Vagina (tissue), 2 donors: ENCODE measurements at places on chromosomes 2 and 18.

DNA sequence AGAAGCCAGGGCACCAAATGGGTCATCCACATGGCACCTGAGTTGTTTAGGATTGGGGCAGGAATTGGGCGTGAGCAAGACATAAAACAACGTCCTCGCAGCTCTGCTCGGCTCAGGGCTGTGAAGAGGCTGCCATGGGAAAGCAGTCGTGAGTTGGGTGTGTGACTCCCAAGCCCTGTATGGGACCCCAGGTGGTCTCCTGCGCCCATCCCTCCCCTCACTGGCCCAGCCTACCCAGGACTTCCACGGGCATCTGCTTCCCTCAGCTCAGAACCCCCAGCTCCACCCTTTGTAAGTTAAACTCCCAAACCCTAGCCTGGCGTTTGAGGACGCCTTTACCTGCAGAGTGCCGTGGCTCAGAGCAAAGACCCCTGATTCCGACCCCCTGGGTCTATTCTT, 23.2 kb upstream of the HPCAL1 start:
- H3K27me3 ChIP-seq, result no peaks in the 10 kb centered on the region
- DNase-seq, result no peak
- no peak overlapping the region for H3K27ac ChIP-seq
- H3K4me3 ChIP-seq, result no peak overlapping the region
- H3K4me1 ChIP-seq, result peaks cover 17% of the 10 kb centered on the region
- H3K36me3 ChIP-seq, result no peaks in the 10 kb centered on the region

- peaks cover 33% of the 10 kb centered on the region for H3K4me1 ChIP-seq
- H3K27me3 ChIP-seq, result no peaks in the 10 kb centered on the region
- no peak for DNase-seq
- H3K4me3 ChIP-seq, result no peak overlapping the region
Observed at GRCh38 chr2:191866675-191867506, 20.0 kb upstream of the CAVIN2 start.

- no peak overlapping the region for H3K4me3 ChIP-seq
- no peaks in the 10 kb centered on the region for H3K27me3 ChIP-seq
- no peak overlapping the region for H3K27ac ChIP-seq
- DNase-seq, result no peak
- H3K36me3 ChIP-seq, result no peaks in the 10 kb centered on the region
Observed at GRCh38 chr2:191056228-191056627, 42.3 kb upstream of the STAT1 start.

DNA sequence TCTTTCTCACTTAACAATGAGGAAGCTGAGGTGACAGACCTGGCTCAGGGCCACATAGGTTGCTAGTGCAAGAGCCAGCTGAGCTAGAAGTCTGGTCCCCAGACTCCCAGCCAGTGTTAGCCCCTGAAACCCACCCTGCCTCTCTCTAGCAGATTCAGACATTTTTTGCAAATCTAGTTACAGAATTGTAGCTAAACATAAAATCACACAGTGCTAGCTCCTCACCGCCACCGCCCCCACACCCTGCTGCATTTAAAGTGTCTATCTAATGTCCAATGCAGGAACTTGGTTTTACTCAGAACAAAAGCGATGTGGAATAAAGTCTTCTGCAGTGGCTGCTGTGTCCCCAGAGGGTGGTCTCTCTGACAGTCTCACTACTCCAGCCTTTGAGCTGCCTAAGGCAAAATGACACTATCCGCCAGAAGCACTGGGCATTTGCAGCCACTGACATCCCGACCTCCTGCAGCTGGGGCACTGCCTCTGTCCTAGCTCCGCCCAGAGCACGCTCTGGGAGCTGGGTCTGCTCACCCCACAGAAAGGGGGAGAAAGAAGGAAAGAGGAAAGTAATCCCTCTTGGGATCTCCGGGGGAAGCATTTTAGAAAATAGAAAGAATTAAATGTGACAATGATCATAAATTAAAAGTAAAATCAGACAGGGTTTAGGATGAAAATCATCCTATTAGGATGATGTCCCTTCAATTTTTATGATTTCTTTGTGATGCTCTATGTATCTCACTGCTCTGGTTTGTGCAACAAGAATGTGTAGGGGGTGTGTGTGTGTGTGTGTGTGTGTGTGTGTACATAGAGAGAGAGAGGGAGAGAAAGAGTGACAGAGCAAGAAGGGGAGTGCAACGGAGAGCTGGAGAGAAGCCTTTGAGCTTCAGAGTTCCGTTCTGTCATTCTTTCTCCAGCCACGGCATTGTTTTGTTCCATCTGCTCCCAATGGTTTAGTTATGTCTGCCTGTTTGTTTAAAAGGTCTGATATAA, 50.5 kb upstream of the ST8SIA3 start:
- H3K27me3 ChIP-seq, result no peaks in the 10 kb centered on the region
- H3K36me3 ChIP-seq, result no peaks in the 10 kb centered on the region
- no peak for DNase-seq
- H3K27ac ChIP-seq, result no peak overlapping the region
- no peaks in the 10 kb centered on the region for H3K4me1 ChIP-seq
- H3K4me3 ChIP-seq, result no peak overlapping the region

- H3K4me1 ChIP-seq, result no peaks in the 10 kb centered on the region
- no peak for DNase-seq
- no peaks in the 10 kb centered on the region for H3K27me3 ChIP-seq
- no peak overlapping the region for H3K4me3 ChIP-seq
- H3K27ac ChIP-seq, result peak overlapping the region; percentile 39
Observed at GRCh38 chr2:127901339-127902056, 15.7 kb upstream of the AMMECR1L start.

- DNase-seq, result no peak
- H3K27me3 ChIP-seq, result no peaks in the 10 kb centered on the region
- peaks cover 16% of the 10 kb centered on the region for H3K4me1 ChIP-seq
- H3K27ac ChIP-seq, result no peak overlapping the region
Observed at GRCh38 chr2:109275120-109276012, 146.4 kb downstream of the SH3RF3 start.

DNA sequence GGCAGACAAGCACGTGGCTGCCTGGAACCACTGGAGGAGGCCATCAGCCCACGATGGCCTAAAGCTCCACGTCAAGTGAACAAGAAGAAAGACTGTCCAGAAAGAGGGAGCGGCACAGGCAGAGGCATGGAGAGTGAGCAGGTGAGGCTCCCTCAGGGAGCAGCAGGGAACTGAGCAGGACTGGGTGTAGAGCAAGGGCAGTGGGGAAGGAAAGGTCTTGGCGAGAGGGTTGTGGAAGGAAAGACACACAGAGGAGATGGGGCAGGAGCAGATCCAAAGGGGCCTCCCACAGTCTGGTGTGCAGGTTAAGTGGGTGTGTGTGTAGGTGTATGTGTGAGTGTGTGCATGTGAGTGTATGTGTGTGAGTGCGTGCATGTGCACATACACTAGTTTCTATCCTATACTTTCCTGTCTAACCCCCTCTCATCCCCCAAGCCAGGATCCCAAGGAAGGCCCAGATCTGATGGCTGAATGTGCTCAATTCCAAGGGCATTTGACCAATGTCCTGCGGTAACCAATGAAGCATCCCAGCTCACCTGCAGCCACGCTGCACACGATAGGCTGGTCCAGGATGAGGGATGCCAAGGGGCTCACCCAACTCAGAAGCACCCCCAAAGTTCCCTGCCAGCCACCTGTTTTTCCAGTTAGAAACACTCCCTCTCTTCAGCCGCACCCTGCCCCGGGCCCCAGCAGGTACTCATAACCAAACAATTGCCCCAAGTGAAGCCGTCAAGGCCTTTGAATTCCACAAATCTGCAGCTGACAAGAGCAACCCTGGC, 262.5 kb upstream of the RAB6C start:
- H3K27ac ChIP-seq, result no peak overlapping the region
- peak; percentile 79 for DNase-seq
- no peak overlapping the region for H3K4me3 ChIP-seq
- no peaks in the 10 kb centered on the region for H3K27me3 ChIP-seq
- H3K36me3 ChIP-seq, result no peaks in the 10 kb centered on the region
- H3K4me1 ChIP-seq, result peaks cover 4% of the 10 kb centered on the region

DNA sequence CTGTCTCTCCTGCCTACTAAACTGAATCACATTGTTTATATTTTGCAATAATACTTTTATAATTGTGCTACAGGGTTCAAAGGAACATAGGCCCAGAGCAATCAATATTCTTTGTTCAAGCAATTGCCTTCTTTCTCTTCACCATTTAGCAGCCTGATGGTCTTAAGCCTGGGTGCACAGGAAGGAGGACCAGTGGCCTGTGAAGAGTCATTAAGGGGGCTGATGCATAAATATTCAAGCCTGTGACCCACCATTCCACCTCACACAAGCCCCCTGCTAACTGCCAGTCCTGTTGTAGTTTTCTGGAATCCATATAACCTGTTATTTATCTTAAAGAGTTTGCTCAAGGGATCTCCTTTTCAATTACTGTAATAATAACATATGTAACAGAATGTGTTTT, 56.0 kb downstream of the ABCA12 start:
- H3K4me1 ChIP-seq, result no peaks in the 10 kb centered on the region
- no peak overlapping the region for H3K4me3 ChIP-seq
- no peaks in the 10 kb centered on the region for H3K36me3 ChIP-seq

GRCh38 chr18:8949206-8949605, 153.3 kb upstream of the NDUFV2 start:
- peaks cover 16% of the 10 kb centered on the region for H3K4me1 ChIP-seq
- H3K4me3 ChIP-seq, result no peak overlapping the region
- no peaks in the 10 kb centered on the region for H3K36me3 ChIP-seq
- no peak overlapping the region for H3K27ac ChIP-seq
- no peaks in the 10 kb centered on the region for H3K27me3 ChIP-seq

DNA sequence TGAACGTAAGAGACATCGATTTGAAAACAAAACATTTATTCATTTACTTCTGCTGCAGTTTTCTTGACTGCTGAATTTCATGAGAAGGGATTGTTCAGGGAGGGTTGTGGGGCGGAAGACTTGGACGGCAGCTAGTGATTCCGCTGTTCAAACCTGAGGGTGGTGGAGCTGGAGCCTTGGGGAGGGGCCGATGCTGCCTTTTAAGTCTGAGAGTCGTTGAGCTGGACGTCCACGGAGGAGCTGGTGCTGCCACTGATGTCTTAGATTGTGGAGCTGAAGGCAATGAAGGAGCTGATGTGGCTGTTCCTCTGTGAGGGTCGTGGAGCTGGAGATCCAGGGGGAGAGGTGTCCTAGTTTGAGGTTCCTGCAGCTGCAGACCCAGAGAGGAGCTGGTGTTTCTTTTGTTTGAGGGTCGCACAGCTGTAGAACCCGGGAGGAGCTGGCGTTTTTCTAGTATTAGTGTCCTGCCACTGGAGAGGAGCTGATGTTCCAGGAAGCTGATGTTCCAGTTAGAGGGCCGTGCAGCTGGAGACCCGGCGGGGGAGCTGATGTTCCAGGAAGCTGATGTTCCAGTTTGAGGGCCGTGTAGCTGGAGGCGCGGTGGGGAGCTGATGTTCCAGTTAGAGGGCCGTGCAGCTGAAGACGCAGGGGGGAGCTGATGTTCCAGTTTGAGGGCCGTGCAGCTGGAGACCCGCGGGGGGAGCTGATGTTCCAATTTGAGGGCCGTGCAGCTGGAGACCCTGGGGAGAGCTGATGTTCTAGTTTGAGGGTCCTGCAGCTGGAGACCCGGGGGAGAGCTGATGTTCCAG, 150.9 kb downstream of the RTP5 start:
- no peaks in the 10 kb centered on the region for H3K4me1 ChIP-seq
- H3K27ac ChIP-seq, result no peak overlapping the region
- H3K27me3 ChIP-seq, result no peaks in the 10 kb centered on the region
- no peak overlapping the region for H3K4me3 ChIP-seq
- no peak for DNase-seq
- no peaks in the 10 kb centered on the region for H3K36me3 ChIP-seq

DNA sequence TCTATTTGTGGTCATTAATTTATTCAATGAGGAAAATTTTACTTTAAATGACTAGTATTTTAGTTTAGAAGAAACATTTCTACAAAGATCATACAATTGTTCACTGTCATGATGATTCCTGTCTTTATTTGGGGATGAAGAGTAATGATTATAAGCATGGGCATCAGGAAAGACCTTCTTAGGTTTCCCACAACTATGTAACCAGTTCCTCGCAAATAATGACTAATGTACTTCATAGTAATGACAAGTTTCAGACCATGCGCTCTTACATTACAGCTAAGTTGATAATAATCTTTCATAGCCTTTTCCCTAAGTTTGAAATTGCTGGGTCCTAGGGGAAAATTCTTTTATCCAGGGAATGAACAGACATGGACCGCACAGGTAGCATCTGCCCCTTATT, 90.5 kb downstream of the MYO5B start:
- no peak overlapping the region for H3K27ac ChIP-seq
- DNase-seq, result no peak
- H3K27me3 ChIP-seq, result no peaks in the 10 kb centered on the region
- peaks cover 14% of the 10 kb centered on the region for H3K4me1 ChIP-seq

- H3K4me1 ChIP-seq, result peaks cover 40% of the 10 kb centered on the region
- H3K36me3 ChIP-seq, result no peaks in the 10 kb centered on the region
- peaks cover 10% of the 10 kb centered on the region for H3K27me3 ChIP-seq
- no peak for DNase-seq
- peak overlapping the region; percentile 68 for H3K4me3 ChIP-seq
Observed at GRCh38 chr18:22167471-22168241, 1.7 kb upstream of the GATA6 start.

- H3K36me3 ChIP-seq, result no peaks in the 10 kb centered on the region
- H3K27ac ChIP-seq, result no peak overlapping the region
- no peak for DNase-seq
- no peaks in the 10 kb centered on the region for H3K4me1 ChIP-seq
- H3K27me3 ChIP-seq, result no peaks in the 10 kb centered on the region
Observed at GRCh38 chr2:34892766-34893165, 1293.7 kb upstream of the FAM98A start.

- H3K36me3 ChIP-seq, result no peaks in the 10 kb centered on the region
- no peaks in the 10 kb centered on the region for H3K4me1 ChIP-seq
- no peak overlapping the region for H3K27ac ChIP-seq
Observed at GRCh38 chr2:144586476-144586875, 66.6 kb upstream of the ZEB2 start.

DNA sequence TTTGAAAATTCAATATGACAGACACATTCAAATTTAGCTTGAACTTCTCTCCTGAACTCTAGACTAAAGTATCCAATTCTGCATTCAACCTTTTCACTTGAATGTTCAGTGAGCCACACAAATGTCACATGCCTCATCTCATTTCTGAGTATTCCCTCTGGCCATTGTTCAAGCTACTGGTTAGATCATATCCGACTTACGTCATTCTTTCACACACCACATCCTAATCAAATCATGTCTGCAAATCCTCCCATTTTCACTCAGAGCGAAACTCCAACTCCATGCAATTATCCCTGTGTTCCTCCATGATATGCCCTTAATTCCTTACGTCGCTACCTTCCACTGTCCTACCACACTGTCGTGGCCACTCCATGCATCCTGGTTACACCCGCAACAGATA, 425.1 kb downstream of the CBLN2 start:
- no peak for DNase-seq
- no peak overlapping the region for H3K27ac ChIP-seq
- H3K36me3 ChIP-seq, result no peaks in the 10 kb centered on the region
- no peaks in the 10 kb centered on the region for H3K4me1 ChIP-seq
- no peaks in the 10 kb centered on the region for H3K27me3 ChIP-seq

DNA sequence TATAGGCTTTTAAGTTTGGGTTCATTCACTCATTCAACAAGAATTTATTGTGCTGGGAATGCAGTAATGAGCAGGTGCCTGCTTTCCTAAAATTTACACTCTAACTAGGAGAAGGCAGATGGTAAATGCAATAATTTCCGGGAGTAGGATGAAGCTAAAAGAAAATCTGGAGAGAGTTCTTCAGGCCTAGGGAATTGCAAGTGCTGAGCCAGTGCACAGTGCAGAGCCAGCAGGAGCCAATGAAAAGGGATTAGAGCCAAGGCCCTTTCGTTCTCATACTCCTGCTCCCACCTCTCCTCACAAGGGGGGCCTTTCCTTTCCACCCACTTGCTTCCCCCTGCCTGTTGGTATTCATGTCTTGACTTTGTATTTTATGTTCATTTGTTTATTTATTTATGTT, 55.1 kb downstream of the CFAP221 start:
- no peak for DNase-seq
- no peaks in the 10 kb centered on the region for H3K27me3 ChIP-seq
- H3K4me3 ChIP-seq, result no peak overlapping the region
- no peaks in the 10 kb centered on the region for H3K4me1 ChIP-seq
- H3K27ac ChIP-seq, result no peak overlapping the region
- H3K36me3 ChIP-seq, result no peaks in the 10 kb centered on the region
